ENCODE measurements at places on chromosomes 7 and 10.

DNA sequence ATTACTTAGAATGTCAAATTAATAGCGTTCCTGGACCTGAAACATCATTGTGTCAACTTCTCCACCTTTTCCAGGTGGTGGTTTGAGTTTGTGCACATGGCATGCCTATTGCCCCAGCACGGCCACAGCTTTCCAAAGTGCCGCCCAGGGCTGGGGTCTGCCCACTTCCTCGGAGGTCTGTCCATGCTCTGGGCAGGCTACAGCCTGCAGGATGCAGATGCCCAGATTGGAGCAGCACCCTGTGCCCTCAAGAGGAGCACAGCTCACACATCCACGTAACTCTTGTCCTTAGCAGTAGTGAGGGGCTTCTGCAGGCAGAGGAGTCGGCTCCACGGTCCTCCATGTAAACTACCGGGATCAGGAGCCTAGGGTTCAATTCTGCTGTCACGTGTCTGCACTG lies 238.6 kb downstream of the EBF3 start:
- no peaks in the 10 kb centered on the region for H3K27me3 ChIP-seq
- H3K36me3 ChIP-seq, result no peaks in the 10 kb centered on the region
- H3K27ac ChIP-seq, result no peak overlapping the region
- no peaks in the 10 kb centered on the region for H3K4me1 ChIP-seq
- no peak for DNase-seq
- H3K4me3 ChIP-seq, result no peak overlapping the region

GRCh38 chr10:97353945-97354344 lies 19.4 kb upstream of the FRAT2 start:
- H3K4me1 ChIP-seq, result peaks cover 16% of the 10 kb centered on the region
- no peaks in the 10 kb centered on the region for H3K27me3 ChIP-seq
- H3K27ac ChIP-seq, result no peak overlapping the region
- H3K36me3 ChIP-seq, result no peaks in the 10 kb centered on the region
- H3K4me3 ChIP-seq, result no peak overlapping the region
- DNase-seq, result no peak

- H3K27ac ChIP-seq, result no peak overlapping the region
- no peak overlapping the region for H3K4me3 ChIP-seq
- DNase-seq, result no peak
- H3K4me1 ChIP-seq, result peaks cover 6% of the 10 kb centered on the region
Measured at GRCh38 chr10:78852466-78853240, 216.1 kb upstream of the ZMIZ1 start.

- no peaks in the 10 kb centered on the region for H3K4me1 ChIP-seq
- no peaks in the 10 kb centered on the region for H3K36me3 ChIP-seq
- DNase-seq, result no peak
Measured at GRCh38 chr10:65793738-65794425, 1132.0 kb upstream of the LRRTM3 start.

DNA sequence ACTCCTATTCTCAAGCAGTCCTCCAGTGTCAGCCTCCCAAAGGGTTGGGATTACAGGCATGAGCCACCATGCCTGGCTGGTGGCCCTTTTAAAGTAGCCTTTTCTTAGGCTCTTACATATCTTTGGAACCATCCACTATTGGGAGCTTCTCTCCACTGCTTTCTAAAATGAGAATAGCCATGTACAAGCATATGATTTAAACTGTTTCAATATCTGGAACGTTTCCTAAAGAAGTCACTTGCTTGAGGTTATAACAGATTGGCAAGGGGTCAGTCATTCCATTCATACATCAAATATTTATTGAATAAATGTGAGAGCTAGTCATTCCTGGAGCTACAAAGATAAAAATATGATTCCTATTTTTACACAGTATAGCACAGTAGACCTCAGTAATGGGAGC lies 97.4 kb upstream of the LRGUK start:
- no peaks in the 10 kb centered on the region for H3K27me3 ChIP-seq
- no peak overlapping the region for H3K27ac ChIP-seq
- peaks cover 6% of the 10 kb centered on the region for H3K4me1 ChIP-seq
- no peak for DNase-seq

GRCh38 chr10:93954299-93954698 lies 39.4 kb upstream of the PLCE1 start:
- H3K36me3 ChIP-seq, result no peaks in the 10 kb centered on the region
- no peak overlapping the region for H3K4me3 ChIP-seq
- no peak overlapping the region for H3K27ac ChIP-seq
- H3K27me3 ChIP-seq, result no peaks in the 10 kb centered on the region
- no peaks in the 10 kb centered on the region for H3K4me1 ChIP-seq

DNA sequence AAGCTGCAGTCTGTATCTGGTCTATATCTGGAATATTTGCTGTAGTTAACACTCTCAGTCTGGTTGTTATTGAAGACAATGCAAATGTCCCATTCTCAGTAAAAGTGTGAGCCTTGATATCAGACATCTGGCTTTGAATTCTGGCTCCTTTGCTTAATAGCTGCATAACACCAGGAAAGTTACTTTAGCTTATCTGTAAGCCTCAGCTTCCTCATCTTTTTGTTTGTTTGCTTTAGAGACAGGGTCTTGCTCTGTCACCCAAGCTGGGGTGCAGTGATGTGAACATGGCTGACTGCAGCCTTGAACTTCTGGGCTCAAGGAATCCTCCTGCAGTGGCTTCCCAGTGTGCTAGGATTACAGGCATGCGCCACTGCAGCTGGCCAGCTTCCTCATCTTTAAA lies 41.3 kb downstream of the CNNM2 start:
- no peaks in the 10 kb centered on the region for H3K27me3 ChIP-seq
- H3K4me1 ChIP-seq, result no peaks in the 10 kb centered on the region
- no peaks in the 10 kb centered on the region for H3K36me3 ChIP-seq
- H3K27ac ChIP-seq, result no peak overlapping the region

- DNase-seq, result no peak
- no peaks in the 10 kb centered on the region for H3K4me1 ChIP-seq
- H3K27me3 ChIP-seq, result no peaks in the 10 kb centered on the region
- H3K4me3 ChIP-seq, result no peak overlapping the region
Measured at GRCh38 chr7:66430164-66430545, 198.5 kb upstream of the KCTD7 start.

DNA sequence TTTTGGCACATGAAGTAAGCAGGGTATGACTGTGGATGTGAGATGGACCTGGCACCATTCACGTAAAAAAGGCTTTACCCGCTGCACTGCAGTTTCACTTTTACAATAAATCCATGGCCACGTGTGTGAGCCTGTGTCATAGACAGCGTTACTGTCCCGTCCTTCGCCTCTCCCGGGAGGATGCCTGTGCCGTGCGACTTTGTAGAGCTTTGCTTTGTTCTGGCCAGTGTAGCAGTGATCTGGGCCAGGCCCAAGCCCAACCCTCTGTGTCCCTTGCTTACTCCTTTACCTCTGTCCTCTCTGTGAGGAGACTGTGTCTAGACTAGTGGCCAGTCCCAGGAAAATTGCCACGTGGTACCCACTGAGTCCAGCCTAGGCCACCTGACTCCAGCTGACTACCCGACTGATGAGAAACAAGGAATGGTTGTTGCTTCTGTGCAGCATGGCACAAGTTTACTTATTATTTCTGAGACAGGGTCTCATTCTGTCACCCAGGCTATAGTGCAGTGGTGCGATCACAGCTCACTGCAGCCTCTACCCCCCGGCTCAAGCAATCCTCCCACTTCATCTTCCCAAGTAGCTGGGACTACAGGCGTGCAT lies 48.1 kb downstream of the JAKMIP3 start:
- no peak overlapping the region for H3K4me3 ChIP-seq
- no peak overlapping the region for H3K27ac ChIP-seq
- no peak for DNase-seq
- no peaks in the 10 kb centered on the region for H3K27me3 ChIP-seq

- no peaks in the 10 kb centered on the region for H3K4me1 ChIP-seq
- no peak for DNase-seq
Measured at GRCh38 chr7:108802650-108803049, 233.0 kb downstream of the DNAJB9 start.

DNA sequence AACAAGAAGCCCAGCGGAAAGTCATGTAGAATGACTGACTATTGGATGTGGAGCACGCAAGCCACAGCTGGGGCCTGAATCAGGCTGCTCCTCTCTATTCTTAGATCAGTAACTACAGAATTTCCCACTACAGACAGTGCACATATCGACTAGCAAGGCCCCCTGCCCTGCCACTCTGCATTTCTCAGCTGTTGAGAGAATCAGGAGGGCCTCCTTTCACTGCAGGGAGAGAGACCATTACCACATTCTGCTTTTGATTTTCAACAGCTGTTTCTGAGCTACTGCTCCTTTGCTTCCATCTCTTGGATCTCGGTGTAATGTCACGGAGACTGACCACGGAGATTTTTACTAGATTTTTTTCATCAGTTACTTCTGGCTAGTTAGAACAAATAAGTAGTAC lies 73.8 kb downstream of the PON1 start:
- no peaks in the 10 kb centered on the region for H3K4me1 ChIP-seq
- no peaks in the 10 kb centered on the region for H3K36me3 ChIP-seq
- H3K27me3 ChIP-seq, result no peaks in the 10 kb centered on the region
- H3K4me3 ChIP-seq, result no peak overlapping the region
- no peak overlapping the region for H3K27ac ChIP-seq
- no peak for DNase-seq

GRCh38 chr7:128841921-128842673 lies 11.9 kb downstream of the FLNC start:
- H3K4me1 ChIP-seq, result peaks cover 5% of the 10 kb centered on the region
- H3K4me3 ChIP-seq, result no peak overlapping the region
- peak overlapping the region; percentile 0 for H3K27ac ChIP-seq
